ENCODE measurements at places on chromosomes 13 and 19. TPM values are rescaled to one million over a fixed set of nuclear protein-coding genes. Genes with fewer than 3 reads are reported as not detected.
A peak's percentile ranks its signal among the peaks of the same experiment; 100 is the strongest.

DNA sequence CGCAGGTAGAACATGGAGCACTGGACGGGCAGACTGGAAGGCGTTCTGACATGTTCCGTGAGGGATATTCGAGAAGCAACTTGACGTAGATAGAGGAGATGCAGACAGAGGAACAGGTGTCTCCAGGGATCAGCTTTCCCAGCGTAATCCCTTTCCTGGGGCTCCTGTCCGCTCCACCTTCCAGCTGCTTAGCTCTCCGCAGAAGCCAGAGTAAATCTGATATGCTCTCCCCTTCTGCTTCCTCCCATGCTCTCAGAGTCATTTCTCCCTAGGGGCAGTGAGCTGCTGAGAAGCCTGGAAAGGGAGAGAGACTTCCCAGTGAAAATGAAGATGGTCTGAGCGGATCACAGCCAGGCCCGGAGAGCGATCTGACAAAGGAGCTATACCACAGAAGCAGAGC, 23.0 kb upstream of the OLFM4 start:
- no peak overlapping the region for H3K27ac ChIP-seq
- no peak overlapping the region for H3K4me3 ChIP-seq
- DNase-seq: no peak
- peaks cover 2% of the 10 kb centered on the region for H3K27me3 ChIP-seq
- no peaks in the 10 kb centered on the region for H3K36me3 ChIP-seq

The ZNF30 gene
- 3.9 TPM for total RNA-seq

The ZNF568 gene
- total RNA-seq: 7.6 TPM

DNA sequence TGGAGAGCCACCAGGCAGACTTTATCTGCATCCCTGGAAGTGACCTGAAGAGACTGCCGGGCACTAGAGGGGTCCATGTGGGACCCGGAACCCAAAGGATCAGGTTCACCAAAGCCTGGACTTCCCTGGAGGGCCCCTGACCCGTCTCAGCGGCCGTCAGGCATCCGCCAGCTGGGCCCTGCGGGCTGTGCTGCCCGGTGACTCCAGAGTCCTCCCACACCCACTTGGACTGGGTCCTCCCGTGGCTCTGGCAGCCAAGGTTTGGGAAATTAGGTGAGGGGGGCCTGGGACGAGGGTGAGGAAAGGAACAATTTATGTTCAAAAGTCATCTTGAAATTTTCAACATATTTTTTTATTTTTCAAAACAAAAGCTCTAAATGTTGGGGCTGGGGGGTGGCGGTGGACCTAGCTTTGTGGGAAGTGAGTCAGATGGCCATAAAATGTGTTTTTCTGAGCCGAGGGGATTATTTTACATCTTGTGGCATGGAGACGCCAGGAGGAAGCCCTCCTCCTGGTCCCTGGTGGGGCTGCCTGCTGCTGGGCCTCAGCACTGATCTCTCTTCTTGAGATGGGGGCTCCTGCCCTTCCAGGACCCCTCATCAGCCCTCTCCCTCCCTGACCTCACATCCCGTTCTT, 20.2 kb downstream of the CEBPA start:
- no peak overlapping the region for H3K27ac ChIP-seq
- H3K4me1 ChIP-seq: no peaks in the 10 kb centered on the region
- H3K4me3 ChIP-seq: no peak overlapping the region

The VSTM2B gene
- total RNA-seq: not detected

The GFY gene
- not detected for total RNA-seq

DNA sequence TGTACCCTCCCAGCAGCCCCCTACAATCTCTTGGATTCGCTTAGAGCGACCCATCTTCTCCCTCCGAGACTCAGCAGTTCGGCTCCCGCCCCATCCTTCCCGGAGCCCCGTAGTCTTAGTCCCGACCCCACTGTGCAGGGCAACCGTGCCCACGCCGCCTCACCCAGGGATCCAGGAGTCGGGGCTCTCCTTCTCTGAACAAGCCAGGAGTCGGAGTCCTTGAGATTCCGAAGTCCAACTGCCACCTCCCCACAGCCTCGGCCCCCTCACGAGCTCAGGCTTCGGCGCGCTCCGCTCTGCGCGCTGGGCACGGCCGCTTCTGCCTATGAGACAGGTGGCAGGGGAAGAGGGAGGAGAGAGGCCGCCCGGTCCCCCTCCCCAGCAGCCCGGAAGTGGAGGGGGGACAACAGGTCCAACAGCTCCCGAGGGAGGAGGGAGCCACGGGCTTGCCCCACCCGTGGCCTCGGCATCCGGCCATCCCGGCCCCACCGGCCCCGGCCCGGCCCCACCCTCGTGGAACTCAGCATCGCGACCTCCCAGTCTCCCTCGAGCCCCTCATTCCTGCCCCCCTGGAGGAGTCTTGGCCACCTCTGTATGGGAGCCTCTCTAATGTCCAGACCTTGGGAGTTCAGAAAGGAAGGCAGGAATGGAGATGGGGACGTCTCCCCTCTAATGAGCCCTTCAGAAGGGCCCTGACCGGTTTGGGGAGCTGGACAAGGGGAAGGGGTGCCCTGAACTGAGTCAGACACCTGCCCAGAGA, at the start of gene PHLDB3:
Gene PHLDB3 (minus strand): TSS at position 321 of the 760 bp plus-strand sequence. CDS start 628 bp downstream, outside the sequence.
- H3K36me3 ChIP-seq: peaks cover 14% of the 10 kb centered on the region
- DNase-seq: no peak
- peak within 1 kb of the TSS; percentile 91 for H3K27ac ChIP-seq
- H3K4me3 ChIP-seq: peak within 1 kb of the TSS; percentile 94

DNA sequence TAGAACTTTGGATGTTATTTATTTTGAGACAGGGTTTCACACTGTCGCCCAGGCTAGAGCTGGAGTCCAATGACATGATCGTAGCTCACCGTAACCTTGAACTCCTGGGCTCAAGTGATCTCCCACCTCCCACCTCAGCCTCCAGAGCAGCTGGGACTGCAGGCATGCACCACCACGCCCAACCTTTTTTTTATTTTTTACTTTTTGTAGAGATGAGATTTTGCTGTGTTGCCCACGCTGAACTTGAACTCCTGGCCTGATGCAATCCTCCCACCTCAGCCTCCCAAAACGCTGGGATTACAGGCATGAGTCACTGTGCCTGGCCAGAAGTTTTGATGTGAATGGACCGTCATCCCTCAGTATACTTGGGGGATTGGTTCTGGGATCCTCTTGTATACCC, 13.7 kb downstream of the ANKRD27 start:
- H3K4me1 ChIP-seq: no peaks in the 10 kb centered on the region
- no peak overlapping the region for H3K4me3 ChIP-seq
- no peaks in the 10 kb centered on the region for H3K36me3 ChIP-seq
- H3K27me3 ChIP-seq: no peaks in the 10 kb centered on the region
- DNase-seq: no peak

- no peak overlapping the region for H3K27ac ChIP-seq
- H3K4me1 ChIP-seq: peaks cover 11% of the 10 kb centered on the region
- no peaks in the 10 kb centered on the region for H3K27me3 ChIP-seq
- H3K4me3 ChIP-seq: peak overlapping the region; percentile 52
Measured at GRCh38 chr19:48290401-48290770, 20.5 kb downstream of the ZNF114 start.

The PCDH17 gene
- 0.34 TPM for total RNA-seq

DNA sequence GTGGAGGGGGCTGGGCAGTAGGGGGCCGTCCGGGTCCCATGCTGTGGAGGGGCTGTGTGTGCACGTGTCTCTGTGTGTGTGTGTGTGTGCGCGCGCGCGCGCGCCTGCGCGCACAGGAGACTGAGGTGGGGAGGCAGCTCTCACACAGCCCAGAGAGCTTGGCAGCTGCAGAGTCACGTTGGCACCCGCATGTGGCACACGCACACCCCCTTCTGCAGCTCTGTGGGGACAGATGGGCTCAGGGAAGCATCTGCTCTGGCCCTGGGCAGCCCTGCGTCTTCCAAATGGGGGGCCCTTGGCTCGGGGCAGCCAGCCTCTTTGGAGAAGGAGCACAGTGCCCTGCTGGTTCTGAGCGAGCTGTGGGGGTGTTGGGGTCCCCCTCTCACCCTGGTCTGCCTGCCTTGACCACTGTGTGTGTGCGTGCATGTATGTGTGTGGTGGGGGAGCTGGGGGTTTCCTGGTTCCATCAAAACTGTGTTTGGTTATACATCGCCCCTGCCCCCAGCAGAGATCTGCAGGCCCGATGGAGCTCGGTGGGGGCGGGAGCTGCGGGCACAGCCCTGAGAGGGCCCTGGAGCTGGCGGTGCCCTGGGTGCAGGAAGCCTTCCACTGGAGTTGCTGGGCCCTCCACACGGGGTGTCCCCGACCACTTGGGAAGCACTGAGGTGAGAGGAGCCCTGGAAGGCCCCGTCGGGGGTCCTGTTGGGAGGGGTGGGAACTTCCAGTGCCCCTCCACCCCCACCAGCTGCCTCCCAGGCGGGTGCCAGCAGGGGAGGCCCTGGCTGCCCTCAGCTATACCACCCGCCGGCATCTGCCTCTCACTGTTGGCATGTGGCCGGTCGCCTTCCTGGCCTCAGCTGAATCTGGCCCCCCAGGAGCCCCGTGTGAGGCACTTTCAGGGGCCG, 67.1 kb downstream of the KDM4B start:
- H3K36me3 ChIP-seq: peaks cover 10% of the 10 kb centered on the region
- H3K4me3 ChIP-seq: no peak overlapping the region
- H3K4me1 ChIP-seq: peaks cover 66% of the 10 kb centered on the region
- DNase-seq: peak; percentile 91
- peak overlapping the region; percentile 98 for H3K27ac ChIP-seq

DNA sequence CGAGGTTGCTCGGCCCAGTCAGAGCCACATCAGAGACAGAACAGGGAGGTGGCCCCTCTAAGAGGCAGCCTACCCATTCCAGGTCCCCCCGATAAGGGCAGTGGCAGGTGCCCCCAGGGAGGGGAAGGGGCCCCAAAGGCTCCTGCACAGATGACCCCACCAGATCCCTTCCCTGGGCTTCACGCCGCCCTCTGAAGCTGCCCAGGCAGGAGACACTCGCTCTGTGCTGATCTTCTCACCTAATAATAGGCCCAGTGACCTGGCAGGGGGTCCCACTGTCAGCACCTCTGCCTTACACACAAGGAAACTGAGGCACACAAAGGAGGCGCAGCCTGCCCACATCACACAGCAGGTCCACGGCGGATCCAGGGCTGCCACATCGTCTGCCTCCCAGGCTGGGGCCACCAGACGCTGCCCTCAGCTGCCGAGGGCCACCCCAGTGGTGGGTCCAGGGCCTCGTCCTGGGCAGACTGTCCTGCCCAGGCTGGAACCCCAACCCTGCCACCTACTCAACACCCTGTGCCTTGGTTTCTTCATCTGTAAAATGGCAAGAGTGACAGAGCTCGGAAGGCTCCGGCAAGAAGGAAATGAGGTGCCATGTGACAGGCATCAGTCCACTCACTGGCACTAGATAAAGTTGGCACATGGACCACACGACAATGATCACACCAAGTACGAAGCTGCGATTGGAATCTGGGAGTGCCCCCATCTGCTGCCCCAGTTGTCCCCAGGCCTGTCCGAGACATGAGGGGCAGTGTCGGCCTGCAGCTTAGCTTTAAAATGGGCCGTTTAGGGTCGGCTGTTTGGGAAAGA, 56.5 kb downstream of the KLF2 start:
- H3K4me1 ChIP-seq: peaks cover 11% of the 10 kb centered on the region
- no peak overlapping the region for H3K27ac ChIP-seq
- H3K27me3 ChIP-seq: no peaks in the 10 kb centered on the region
- no peak overlapping the region for H3K4me3 ChIP-seq

DNA sequence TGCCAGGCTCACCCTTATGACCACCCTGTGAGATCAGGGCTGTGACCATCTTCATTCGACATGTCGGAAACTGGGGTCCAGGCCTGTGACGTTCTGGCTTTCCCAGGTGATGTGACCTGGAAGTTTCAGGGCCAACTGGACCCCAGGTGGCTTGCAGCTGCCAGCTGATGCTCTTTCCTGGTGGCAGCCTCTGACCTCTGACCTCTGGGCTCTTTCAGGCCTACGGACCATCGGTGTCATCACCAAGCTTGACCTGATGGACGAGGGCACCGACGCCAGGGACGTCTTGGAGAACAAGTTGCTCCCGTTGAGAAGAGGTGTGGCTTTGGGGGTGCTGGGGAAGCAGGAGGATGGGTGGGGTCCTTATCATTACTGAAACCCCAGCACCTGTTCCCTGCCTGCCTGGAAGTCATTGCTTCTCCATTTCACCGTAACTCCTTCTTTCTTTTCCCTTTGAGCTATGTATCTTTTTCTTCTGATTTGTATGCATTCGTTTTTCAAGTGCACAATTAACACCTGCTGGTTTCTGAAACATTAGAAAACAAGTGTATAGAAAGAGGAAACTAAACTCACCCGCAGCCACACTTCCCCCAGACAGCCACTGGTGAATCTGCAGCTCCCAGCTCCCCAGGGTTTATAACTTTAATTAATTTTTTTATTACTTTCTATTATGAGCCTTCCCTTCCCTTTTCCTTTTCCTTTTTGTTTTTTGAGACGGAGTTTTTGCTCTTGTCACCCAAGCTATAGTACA, 58.9 kb downstream of the TMED1 start:
- no peak overlapping the region for H3K27ac ChIP-seq
- no peak for DNase-seq
- no peaks in the 10 kb centered on the region for H3K4me1 ChIP-seq
- H3K36me3 ChIP-seq: peaks cover 21% of the 10 kb centered on the region

GRCh38 chr13:40492511-40492910, 173.9 kb downstream of the FOXO1 start:
- DNase-seq: no peak
- no peak overlapping the region for H3K27ac ChIP-seq
- no peaks in the 10 kb centered on the region for H3K36me3 ChIP-seq
- no peaks in the 10 kb centered on the region for H3K27me3 ChIP-seq

DNA sequence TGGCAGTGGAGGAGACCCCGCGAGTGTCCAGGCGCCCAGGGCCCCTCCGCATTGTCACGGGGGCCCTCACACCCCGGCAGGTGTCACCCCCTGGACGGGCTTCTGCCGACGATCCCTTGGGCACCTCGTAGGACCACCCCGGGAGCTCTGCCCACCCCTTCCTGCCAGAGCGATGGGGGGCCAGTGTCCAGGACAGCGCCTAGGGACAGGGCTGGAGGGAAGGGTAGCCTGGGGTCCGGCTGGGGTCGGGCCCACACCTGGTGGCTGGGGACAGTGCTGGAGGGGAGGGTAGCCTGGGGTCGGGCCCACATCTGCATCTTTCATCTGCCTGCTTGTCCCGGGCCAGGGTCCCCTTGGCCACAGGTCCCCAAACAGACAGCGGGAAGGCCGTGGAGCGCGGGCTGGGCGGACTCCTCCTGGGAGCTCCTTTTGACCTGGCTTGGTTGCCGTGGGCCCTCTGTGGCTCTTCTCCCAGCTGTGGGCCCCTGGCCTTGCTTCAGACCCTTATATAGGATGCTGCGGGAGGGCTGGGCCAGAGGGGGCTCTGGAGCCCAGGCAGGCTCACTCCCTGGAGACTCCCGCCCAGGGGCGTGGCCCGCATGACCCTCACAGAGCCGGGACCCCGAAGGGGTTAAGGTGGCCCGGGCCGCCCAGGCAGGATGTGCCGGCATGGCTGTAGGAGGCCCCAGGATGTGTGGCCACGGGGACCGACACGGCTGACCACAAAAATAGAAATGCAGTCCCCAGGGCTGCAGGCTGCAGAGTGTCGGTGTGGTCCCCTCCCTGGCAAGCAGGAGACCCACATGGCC, 74.1 kb upstream of the MCF2L start:
- no peaks in the 10 kb centered on the region for H3K36me3 ChIP-seq
- peak overlapping the region; percentile 44 for H3K4me3 ChIP-seq
- peaks cover 33% of the 10 kb centered on the region for H3K27me3 ChIP-seq
- H3K27ac ChIP-seq: no peak overlapping the region
- peak; percentile 85 for DNase-seq
- H3K4me1 ChIP-seq: peaks cover 10% of the 10 kb centered on the region

The EDDM13 gene
- not detected for total RNA-seq
